ENCODE measurements at places on chromosomes 1 and 21.

DNA sequence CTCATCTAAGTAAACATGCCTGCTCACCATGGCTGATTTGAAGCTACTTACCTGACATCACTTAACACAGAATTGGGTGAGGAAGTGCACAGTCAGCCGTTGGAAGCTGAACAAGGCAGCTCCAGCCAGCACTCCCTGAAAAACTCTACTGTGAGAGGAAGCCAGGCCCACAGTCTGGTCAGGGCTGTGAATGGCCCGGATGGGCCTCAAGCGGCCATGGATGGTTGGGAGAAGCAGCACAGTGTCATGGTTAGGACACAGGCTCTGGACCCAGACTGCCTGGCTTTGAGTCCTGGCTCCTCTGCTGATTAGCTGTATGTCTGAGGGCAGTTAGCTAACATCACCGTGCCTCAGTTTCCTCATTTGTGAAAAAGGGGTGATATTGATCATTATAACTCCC is 267.8 kb downstream of the GRIK3 start:
- no peak for DNase-seq

- DNase-seq = no peak
Measured at GRCh38 chr1:52683367-52683940, 14.7 kb downstream of the COA7 start.

GRCh38 chr1:210662291-210663050 is 333.8 kb downstream of the HHAT start:
- no peak for DNase-seq

DNA sequence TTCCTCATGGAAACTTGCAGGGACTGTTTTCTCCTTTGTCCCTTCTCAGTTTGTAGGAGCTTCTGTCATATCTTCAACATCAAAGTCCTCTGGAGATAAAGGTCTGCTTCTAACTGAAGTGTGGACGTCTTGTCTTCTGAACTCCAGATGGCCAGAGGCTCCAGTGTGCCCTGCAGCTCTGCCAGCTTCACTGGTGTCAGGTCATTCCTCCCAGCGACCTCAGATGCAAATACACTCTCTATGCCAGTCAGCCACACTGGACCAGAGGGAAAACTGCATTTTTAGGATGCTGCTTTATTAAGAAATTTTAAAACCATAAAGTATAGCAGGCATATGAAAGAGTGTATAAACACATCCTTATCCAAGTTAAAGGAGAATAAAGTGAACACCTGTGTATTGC is 78.5 kb upstream of the ADAR start:
- no peak for DNase-seq

- DNase-seq = peak; percentile 58
Measured at GRCh38 chr1:203273869-203274602, 31.3 kb upstream of the BTG2 start.

DNA sequence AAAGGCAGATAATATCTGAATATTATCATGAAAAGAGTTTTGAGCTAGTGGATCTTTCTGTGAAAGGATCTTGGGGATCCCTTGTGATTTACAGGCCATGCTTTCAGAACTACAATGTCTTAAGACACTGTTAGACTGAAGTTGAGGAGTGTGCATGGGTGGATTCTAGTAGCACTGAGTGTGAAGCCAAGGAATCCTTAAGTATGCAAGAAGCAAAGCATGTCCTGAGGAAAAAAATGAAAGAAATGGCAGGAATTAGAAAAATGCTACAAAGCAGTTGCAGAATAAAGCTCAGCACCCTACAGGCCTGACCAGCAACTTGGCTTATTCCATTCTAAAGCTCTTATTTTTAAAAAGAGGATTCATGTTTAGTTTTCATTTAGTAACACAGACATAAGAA is 11.9 kb downstream of the STX6 start:
- no peak for DNase-seq

GRCh38 chr1:183952101-183952500 is 85.4 kb downstream of the COLGALT2 start:
- DNase-seq = no peak

DNA sequence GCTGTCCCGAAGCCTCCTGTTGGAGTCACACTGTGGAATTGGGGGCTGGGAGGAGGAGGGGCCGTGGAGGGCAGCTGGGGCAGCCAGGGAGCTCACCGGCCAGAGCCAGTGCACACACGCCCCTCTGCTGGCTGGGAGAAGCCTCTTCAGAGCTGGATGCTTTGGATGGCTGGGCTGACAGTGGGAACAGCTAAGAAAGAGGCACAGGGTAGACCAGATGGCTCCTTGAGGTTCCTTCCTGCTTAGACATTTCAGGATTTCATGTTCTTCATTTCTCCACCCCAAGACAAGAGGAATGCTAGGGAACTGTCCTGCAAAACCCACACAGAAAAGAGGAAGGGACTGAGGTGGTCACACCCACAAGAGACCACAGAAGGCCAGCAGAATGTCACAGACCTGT is 254.8 kb upstream of the VAMP3 start:
- DNase-seq = no peak

DNA sequence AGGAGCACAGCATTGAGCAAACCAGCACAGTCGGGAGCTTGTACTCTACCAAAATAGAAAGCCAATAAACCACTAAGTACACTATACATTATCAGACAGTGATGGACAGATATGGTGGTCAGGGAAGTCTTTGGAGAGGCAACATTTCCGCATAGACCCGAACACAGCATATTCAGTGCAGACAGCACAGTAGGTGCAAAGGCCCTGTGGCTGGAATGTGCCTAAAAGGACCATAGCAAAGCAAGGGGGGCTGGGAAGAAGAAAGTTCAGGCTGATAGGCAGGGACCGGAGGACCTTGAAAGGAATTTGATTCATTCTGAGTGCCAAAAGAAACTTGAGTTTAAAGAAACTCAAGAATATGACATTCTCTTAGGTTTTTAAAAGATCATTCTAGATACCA is 92.0 kb upstream of the GALNT2 start:
- DNase-seq = no peak

- DNase-seq = no peak
Measured at GRCh38 chr21:44845418-44846223, 27.8 kb upstream of the SUMO3 start.

DNA sequence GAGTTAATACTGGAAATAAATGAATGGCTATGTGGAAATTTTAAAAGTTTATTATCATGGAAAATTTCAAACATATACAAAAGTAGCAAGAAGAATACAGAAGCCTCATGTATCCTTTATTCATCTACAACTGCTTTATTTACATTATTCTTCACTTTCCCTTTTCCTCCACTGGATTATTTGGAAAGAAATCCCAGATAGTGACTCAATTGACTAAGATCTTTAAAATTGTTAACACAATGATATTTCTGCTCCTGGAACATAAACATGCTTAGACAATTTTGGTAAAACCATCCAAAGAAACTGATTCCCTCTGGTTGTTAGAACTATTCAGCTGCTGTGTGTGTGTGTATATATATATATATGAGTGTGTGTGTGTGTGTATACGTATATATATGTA is 116.2 kb downstream of the TGFB2 start:
- DNase-seq = no peak

DNA sequence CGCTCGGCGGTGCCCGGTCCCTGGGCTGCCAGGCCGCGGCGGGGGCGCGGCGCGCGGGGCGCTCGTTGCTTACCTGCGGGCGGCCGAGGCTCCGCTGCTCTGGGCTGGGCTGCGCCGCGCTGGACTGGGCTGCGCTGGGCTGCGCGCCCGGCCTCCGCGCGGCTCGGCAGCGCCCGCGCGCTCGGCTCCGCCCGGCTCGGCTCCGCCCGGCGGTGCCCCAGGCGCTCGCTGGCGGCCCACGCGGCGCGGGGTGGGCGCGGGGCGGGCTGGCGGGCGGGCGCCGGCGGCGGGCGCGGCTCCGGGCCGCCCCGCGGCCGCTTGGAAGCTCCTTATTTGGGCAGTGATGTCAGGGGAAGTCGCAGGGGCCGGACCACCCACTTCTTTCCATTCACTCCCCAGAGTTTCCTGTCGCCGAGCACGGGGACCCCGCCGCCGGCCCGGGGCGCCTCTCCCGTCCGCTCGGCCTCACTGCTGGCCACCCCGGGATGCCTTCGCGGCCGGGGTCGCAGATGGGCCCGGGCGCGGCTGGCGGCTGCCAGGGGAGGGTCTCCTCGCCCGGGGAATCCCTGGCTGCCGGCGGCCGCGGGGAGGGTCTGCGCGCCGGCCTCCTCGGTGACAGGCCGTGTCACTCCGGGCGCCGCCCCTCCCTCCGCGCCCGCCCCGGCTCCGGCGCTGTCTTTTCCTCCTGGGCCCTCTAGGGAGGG is 177.7 kb upstream of the EDN2 start:
- DNase-seq = peak; percentile 78

All from substantia nigra (tissue), 51 donors.